GM18507 (cell line): ENCODE measurements at places on chromosomes 4 and X.

- peak; percentile 9 for DNase-seq
Observed at GRCh38 chr4:25913056-25913850, 767 bp upstream of the SMIM20 start.

- no peak for DNase-seq
Observed at GRCh38 chr4:86401826-86402225, 42.0 kb upstream of the MAPK10 start.

- no peak for DNase-seq
Observed at GRCh38 chrX:118802857-118803256, 20.8 kb upstream of the ZCCHC12 start.

- no peak for DNase-seq
Observed at GRCh38 chrX:17878028-17878670, 17.1 kb upstream of the RAI2 start.

GRCh38 chr4:141009931-141010330 is 123.3 kb downstream of the RNF150 start:
- no peak for DNase-seq

DNA sequence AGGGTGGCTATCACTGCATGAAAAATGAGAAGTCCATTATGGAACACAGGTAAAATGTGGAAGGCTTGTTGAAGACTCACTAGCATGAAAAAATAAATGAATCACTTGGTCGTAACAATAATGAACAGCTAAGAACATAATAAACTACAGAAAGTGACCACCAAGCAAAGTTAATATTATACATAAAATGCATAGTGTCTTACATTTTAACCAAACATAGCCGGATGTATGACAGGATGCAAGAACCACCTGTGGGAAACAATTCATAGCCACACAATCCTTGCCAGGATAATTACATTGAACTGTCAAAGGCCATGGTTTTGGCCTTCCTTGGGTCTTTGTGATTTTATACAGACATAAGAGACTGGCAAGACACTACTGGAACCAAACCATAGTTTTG is 81.9 kb upstream of the ATXN3L start:
- no peak for DNase-seq

DNA sequence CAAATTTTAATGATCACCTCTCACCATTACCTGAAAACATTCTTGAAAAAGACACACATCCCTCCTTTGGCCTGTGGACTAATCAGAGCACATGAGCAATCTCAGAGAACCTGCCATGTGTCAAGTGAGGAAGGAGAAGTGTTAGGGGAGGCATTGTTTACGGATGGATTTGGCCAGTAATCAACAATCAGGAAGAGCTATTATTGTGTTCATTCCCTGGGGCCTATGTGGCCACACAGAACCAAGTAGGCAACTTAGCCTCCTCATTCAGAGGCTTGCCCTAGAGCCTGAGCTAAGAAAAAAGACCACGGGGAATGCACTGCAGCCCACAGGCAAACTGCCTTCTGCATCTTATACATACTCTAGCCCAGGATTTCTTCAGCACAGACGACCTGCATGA is 40.6 kb upstream of the DOCK11 start:
- no peak for DNase-seq

- no peak for DNase-seq
Observed at GRCh38 chrX:20361890-20362262, 95.2 kb upstream of the RPS6KA3 start.

DNA sequence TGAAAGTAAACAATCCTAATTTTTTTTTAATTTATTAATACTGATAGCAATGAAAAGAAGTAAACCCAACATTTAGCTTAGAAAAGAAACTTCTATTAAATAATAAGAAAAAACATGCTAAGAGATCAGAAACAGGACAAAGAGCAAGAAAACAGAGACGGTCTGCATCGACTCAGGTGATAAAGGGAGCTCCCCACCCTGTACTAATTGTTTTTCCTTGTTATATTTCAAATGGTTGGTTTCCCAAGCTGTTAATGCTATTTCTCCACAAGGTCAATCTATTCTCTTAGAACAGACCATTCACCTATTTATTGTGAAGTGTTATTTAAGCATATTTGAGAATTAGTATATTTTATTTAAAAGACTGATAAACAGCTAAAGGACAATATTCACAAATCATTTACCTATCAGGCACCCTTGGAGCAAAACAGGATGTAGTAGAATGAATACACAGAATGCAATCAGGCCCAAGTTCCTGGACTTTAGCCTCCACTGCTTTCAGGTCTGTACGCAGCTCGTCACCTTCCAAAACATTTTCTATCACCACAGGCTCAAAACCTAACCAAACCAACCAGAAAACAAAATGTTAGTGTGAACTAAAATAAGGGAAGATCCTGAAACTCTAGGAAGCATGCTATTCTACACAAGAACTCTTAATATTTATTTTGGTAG is 5.5 kb downstream of the SEPSECS start:
- DNase-seq = no peak
